ENCODE measurements at places on chromosomes 16 and 17.

GRCh38 chr16:15466886-15467781 lies 32.7 kb downstream of the BMERB1 start:
- DNase-seq = no peak

DNA sequence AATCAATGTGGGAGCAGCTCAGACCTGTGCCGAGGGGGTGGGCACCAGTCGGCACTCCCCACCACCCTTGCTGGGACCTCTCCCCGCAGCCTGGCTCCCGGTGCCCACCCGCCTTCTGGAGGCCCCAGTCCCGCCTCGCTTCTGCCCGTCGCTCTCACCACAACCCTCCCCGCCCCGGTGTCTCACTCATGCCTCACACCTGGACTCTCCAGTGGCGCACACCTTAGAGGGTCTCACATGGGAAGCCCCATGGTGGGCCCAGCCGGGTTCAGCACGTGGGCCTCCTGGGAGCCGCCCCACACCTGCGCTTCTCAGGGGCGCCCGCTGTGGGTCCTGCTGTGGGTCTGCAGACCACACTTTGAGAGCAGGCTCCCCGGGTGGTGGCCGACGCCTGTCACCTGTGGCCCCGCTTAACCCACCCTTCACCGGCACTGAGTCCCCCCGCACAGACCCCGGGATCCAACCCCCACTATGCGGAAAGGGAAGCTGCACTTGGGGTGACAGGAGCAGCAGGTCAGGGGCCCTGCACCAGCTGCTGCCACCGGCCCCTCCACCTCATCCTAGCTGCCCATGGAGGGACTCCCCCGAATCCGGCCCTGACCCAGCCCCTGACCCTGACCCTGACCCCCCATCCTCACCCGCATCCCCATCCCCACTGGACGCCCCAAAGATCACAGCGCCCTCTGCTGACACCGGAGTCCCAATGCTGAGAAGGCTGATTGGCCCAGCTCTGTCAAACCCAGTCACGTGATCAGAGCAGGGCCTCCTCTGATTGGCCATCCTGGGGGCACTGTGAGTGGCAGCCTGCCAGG lies 27.4 kb upstream of the SLC38A10 start:
- DNase-seq = peak; percentile 47

DNA sequence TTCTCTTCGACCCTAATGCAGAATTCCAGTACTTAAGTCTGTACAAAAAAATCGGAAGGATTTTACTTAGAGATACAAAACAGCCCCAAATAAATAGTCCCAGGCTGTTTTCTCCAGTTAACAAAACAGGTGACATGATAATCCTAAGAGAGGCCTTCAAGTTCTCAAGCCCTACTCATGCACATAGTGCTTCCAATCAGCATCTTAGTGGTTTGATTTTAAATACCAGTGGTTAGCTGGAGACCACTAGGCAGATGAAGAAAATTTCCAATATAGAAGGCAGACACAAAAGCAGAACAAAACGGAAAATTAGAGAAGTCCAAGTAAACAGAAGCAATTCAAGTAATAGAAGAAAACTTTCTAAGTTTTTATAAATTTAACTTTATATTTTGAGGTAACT lies 5.2 kb upstream of the OR4D2 start:
- DNase-seq = no peak

DNA sequence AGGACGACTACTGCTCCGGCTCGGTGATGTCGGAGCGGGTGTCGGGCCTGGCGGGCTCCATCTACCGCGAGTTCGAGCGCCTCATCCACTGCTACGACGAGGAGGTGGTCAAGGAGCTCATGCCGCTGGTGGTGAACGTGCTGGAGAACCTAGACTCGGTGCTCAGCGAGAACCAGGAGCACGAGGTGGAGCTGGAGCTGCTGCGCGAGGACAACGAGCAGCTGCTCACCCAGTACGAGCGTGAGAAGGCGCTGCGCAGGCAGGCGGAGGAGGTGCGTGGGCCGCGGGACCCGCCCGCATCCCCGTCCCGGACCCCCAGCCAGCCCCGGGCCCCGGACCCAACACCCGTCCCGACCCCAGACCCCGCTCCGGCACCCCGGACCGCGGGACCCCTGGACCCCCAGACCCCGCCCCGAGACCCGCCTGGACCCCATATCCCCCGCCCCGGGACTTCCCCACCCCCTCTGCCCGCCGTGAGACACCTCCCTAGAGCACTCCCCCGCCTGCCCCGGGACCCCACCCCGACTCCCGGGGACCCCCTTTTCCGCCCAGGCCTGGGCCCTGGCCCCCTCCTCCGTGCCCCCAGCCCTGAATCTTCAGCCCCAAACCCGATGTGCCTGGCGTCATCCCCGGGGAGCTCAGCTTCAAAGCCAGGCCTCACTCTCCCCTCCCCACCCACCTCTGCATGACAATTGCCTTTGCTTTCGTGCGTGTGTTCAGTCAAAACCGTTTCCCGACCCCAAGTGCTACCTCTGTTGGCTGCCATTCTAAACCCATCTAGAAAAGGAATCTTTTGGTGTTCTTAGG lies 594 bp downstream of the MAPK8IP3 start:
- DNase-seq = no peak

- peak; percentile 97 for DNase-seq
Observed at GRCh38 chr17:73142872-73143381, 21.9 kb upstream of the SSTR2 start.

DNA sequence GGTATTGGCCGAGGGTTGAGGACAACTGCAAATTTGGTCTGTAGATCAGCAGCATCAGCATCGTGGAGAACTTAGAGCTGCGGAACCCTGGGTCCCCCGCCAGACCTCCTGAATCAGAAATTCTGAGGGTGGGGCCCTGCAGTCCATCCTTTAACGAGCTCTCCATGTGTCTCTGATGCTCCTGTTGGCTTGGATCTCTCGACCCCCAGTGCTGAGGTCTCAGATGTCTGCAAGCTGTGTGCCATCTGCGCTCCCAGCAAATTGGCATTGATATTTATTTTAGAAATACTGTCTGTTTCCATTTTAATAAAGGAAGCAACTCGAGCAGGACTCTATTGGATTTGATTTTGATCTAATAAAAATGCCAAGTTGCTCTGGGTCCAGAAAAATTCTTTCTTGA lies 250.0 kb downstream of the KATNIP start:
- no peak for DNase-seq

GRCh38 chr17:81967533-81968395 lies 6.8 kb upstream of the NOTUM start:
- DNase-seq = peak; percentile 63

DNA sequence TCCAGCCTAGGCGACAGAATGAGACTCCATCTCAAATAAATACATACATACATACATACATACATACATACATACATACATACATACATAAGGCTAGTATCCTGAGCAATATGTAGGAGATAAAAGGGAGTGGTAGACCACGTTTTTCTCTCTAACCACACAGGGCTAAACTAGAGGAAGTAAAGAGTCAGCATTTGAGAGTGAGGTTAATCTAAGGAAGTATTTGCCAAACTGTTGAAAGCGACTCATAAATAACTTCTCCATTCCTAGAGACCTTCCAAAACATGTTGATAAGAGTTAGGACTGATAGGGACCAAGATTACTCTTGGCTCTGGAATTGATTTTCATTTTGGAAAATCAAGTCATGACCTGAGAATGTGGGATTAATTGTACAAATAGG lies 68.9 kb downstream of the NEUROD2 start:
- peak; percentile 64 for DNase-seq

- DNase-seq = peak; percentile 27
Observed at GRCh38 chr17:7929158-7930023, at the start of gene KCNAB3. Gene KCNAB3, minus strand, starts transcription at chr17:7929856. Its CDS starts 421 bp downstream, at chr17:7929435.

- no peak for DNase-seq
Observed at GRCh38 chr16:4937782-4938682, 1.1 kb upstream of the PPL start.

DNA sequence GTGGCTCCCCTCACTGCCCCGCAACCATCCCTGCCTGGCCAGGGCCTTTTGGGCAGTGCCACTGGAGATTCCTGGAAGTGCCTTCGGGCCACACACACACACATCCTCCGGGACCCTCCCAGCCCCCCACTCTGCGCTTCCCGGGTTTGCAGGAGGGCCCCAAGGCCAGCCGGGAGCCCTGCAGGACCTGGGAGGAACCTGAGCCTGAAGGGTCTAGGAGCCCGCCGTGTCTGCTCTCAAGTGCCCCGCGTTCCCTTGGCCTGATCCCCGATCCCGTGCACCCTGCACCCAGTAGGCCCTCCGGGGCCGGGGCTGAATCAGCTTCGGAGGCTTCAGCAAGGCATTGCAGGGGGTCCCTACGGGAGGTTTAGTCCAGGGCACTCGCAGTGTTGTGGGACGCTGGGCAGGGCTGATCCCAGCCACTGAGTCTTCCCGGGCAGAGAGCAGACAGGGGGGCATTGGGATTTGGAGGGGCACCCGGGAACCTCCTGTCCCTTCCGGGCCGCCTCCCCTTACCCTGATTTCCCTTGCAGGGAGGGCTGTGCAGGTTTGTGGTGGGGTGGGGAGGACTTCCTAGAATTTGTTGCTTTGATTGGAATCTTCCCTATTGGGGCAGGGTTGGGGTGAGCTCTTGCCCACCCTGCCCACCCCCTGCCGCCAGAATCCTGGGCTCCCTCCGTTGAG lies 36.9 kb downstream of the TMEM235 start:
- no peak for DNase-seq

DNA sequence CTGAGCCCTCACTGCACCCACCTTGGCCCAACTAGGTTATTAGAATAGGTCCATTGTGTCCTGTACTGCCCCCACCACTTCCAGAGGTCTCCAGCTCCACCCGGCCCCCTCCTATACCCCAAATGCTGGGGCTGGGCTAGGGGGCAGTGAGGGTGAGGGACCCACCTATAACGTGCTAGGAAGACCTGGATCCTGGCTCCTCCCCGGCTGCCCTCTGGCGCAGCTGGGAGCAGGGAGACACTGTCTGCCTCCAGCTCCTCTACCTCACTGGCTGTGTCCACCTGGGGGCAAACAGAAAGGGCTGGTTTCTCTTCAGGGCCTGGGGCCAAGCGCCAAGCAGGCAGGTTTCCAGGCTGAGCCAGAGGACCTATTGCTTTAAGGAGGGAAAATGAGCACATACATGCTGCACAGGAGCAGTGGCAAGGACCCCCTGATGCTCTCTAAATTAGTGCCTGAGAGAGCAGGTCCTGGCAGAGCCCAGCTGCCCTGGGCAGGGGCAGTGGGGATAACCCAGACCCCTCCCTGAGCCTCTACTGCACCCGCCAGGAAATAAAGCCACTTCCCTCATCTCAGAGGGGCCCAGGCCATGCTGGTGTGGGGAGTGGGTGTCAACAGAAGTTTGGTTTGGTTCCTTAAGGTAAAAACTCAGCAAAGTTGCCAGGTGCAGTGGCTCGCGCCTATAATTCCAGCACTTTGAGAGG lies 12.2 kb downstream of the TSPOAP1 start:
- no peak for DNase-seq

GRCh38 chr17:19555746-19556145 lies 22.1 kb downstream of the SLC47A1 start:
- DNase-seq = no peak

- peak; percentile 60 for DNase-seq
Observed at GRCh38 chr16:1413684-1414531, 596 bp downstream of the UNKL start.

DNA sequence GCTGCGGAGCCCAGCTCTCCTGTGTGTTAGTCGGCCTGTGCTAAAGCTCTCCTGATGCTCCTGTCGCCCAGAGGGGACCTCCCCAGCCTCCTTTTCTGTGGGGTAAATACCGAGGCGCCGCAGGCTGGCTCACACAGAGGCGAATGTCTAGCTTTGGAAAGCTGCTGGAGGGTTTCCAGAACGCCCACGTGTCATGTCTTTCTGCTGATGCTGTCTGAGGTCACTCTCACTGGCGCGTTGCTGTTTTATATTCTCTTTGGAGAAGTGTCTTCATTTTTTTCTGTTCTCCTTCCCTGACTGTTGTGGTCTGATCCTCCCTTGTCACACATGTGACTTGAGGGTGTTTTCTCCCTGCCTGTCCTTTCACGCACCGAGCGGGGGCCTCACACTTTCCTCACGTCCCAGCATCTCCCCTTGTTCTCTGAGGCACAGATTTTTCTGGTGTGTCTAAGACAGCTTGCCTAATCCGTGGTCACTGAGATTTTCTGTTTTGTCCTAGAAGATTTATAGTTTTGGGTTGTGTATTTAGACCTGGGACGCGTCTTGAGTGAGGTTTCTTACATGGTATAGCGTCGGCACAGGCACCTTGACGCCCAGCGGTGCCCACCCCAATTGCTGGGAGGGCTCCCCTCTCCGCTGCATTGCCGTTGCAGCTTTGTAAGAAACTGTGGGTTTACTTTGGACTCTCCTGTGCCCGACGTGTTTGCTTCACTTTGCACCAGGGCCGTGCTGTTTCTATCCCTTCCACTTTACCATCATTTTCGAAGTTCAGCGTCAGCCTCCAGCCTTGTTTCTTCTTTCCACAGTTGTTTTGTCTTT lies 92.1 kb upstream of the ZNF750 start:
- DNase-seq = no peak

- no peak for DNase-seq
Observed at GRCh38 chr17:63035271-63035670, 69.2 kb downstream of the TANC2 start.

- DNase-seq = no peak
Observed at GRCh38 chr17:36498560-36499300, 12.2 kb downstream of the ZNHIT3 start.

- peak; percentile 53 for DNase-seq
Observed at GRCh38 chr16:57167953-57168352, 17.9 kb downstream of the PSME3IP1 start.

DNA sequence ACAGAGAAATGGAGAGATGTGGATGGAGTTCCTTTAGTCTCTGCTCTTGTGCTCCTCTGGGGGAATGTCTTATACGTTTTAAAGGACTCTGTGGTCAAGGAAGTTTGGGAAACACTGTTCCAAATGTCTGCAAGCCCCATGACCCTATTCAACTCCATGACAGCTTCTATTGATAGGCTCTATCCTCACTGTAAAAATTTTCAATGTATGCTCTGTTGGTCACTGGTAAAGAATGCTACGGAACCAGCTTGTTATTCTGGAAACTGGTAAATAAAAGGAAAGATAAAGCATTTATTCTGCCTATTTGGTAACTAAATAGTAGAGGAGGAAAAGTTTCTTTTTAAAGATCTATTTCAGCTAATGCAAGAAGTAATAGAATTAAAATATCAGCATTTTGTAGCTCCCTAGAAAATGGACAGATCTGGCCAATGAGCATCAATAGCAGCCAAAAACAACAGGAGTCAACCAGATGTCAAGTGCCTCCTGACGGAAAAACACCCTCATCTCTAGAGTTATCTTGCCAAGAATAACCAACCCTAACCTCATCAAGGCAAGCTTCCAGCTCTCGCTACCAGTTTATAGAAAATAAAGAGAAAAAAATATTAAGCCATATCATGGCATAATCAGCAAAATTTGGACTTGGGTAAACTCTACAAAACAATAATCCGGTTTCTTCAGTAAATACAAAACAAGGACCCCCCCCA lies 16.1 kb downstream of the GDE1 start:
- DNase-seq = no peak

GRCh38 chr17:2502871-2503580 lies 8.7 kb downstream of the METTL16 start:
- no peak for DNase-seq

- no peak for DNase-seq
Observed at GRCh38 chr17:4598776-4599504, 14.6 kb downstream of the SMTNL2 start.

- DNase-seq = no peak
Observed at GRCh38 chr16:58510097-58510775, 5.1 kb upstream of the SETD6 start.

GRCh38 chr16:24990803-24991202 lies 24.4 kb downstream of the ARHGAP17 start:
- no peak for DNase-seq

- DNase-seq = peak; percentile 44
Observed at GRCh38 chr17:48478224-48479013, 48.4 kb upstream of the SKAP1 start.

- no peak for DNase-seq
Observed at GRCh38 chr17:49501496-49501895, 6.4 kb downstream of the NGFR start.

- no peak for DNase-seq
Observed at GRCh38 chr16:10647721-10648296, 46.9 kb downstream of the TEKT5 start.
